ENCODE measurements at places on chromosomes 2 and 18. TPM values are rescaled to one million over a fixed set of nuclear protein-coding genes. Genes with fewer than 3 reads are reported as not detected.

DNA sequence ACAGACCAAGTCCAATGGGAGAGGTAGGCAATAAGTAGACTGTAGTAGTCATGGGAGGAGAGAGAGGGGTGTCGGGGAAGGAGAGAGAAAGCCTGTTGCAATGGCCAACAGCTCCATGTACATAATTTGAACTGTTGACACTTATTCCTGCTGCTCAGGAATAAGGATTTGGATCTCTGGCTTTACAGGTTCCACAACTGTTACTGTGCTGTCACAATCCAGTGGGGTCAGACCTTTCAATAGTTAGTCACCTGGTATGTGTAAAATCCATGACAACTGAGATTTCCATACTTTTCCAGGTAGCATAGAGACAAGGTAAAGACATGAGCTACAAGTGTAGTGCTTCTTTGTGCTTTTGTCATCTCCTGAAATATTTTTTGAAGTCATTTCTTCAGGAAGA, 47.5 kb upstream of the RIOK3 start:
- no peaks in the 10 kb centered on the region for H3K36me3 ChIP-seq
- DNase-seq, result no peak
- H3K27me3 ChIP-seq, result no peaks in the 10 kb centered on the region
- H3K4me3 ChIP-seq, result no peak overlapping the region

DNA sequence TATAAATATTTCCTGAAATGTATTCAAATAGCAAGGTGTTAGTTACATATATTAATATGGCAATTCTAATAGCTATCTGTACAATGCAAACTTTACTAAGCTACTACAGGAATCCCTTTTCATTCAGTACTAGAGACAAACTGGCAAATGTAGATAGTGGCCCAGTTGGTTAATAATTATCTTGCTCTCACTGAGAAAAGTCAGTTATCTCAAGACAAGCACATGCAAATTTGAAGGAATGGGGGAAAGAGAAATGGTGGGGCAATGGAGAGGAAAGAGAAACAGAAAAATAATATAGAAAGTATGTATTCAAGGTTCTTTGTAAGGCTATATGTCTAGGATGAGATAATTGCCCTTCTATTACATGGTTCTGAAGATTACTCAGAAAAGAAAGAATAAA, 280.0 kb downstream of the FIGN start:
- H3K27me3 ChIP-seq, result no peaks in the 10 kb centered on the region
- H3K4me1 ChIP-seq, result no peaks in the 10 kb centered on the region
- no peaks in the 10 kb centered on the region for H3K36me3 ChIP-seq
- H3K4me3 ChIP-seq, result no peak overlapping the region
- H3K27ac ChIP-seq, result no peak overlapping the region
- peak; percentile 4 for DNase-seq

DNA sequence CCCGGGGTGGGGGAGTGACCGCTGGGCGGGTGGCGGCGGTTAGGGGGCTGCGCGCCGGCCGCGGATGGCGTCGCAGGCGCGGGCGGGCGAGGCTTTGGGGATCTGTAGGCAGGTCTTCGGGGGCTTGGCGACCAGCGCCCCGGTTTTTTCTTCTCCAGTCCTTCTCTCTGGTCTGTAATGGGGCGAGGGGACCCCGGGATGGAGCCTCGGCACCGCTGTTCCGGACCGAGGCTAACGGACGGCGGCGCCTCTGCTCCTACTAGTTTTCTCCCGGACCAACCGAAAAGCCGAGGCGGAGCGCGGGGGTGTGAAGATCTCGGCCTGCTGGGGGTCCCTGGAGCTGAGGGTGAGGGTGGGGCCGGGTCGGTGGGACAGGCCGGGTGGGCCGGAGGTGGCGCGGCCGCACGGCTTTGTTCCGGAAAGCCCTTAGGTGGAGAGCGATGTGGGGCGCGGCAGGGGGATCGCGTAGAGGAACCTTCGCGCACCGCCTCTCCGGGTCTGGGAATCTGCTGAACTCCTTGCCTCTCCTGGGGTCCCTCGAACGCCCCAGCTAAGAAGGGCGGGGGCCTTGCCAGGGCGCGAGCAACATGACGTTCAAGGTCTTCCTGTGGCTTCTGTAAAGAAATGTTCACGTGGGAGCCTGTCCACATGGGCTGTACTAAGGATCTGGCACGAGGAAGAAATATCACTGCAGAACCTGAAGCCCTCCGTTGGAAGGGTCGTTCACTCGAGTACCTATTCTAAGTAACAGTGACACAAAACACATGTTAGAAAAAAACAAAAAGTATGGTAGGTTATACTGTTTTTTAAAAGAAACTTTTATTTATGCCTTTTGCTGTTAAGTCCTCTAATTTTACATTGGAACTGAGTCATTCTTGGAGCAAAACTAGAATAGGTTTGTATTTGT, 861 bp downstream of the SLC39A10 start:
- no peak for DNase-seq
- peak overlapping the region; percentile 96 for H3K27ac ChIP-seq

- H3K4me3 ChIP-seq, result no peak overlapping the region
- H3K4me1 ChIP-seq, result no peaks in the 10 kb centered on the region
- H3K27ac ChIP-seq, result no peak overlapping the region
- no peaks in the 10 kb centered on the region for H3K36me3 ChIP-seq
- no peaks in the 10 kb centered on the region for H3K27me3 ChIP-seq
Measured at GRCh38 chr18:66630831-66631230, 26.9 kb upstream of the CDH19 start.

DNA sequence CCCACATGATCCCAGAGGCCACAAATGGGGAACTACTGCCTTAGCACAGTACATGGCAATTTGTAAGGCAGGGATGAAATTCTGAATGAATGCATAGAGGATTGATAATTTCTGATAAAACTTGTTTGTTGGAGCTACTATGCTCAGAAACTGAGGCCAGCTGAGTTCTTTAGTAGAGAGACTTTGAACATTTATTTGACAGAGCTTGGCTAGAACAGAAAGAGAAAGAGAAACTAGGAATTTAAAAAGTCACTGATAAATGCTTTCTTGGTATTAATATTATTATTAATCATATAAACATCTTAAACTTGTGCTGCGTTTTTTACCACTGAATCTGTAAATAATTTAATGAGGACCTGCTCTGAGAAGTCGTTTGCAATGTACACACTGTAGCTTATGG, 923.7 kb upstream of the CNTNAP5 start:
- H3K27ac ChIP-seq, result no peak overlapping the region
- H3K4me3 ChIP-seq, result no peak overlapping the region
- no peak for DNase-seq
- H3K27me3 ChIP-seq, result no peaks in the 10 kb centered on the region

DNA sequence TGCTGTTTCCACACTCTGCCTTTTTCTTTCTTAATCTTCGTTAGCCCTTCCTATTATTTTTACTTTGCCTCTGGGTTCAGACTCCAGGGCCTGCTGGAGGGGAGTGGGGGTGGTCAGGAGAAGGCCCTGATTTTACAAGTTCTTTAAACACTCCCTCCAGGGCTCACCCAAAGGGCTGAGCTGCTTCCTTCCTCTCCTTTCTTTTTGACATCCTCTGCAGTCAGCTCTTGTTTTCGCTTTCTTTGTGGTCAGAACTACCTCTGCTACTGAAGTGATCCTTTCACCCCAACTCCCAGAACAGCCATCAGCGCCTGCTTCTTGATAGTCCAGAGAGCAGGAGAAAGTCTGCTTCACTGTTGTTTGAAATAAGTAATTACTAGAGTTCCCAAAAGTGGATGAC, 925.7 kb downstream of the EPHA4 start:
- DNase-seq, result no peak
- no peak overlapping the region for H3K4me3 ChIP-seq
- H3K27ac ChIP-seq, result no peak overlapping the region
- no peaks in the 10 kb centered on the region for H3K36me3 ChIP-seq
- peaks cover 3% of the 10 kb centered on the region for H3K4me1 ChIP-seq

DNA sequence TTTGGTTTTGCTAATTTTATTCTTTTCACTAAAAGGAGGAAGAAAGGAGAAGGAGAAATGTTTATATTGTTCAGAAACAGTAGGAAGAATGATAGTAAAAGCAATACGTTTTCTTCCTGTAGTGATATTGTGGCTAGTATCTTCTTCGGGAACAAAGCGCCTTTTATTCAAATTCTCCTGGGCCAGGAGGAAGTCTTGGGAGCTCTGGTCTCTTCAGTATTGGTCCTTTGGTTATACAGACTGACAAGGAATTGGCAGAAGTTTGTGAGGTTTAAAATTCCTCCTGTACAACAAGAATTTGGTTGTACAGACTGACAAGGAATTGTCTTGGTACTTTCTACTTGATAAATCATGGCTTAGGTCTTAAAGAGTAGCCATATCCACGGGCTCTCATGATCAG, 9.9 kb downstream of the GIGYF2 start:
- DNase-seq, result no peak
- no peak overlapping the region for H3K4me3 ChIP-seq
- H3K36me3 ChIP-seq, result peaks cover 2% of the 10 kb centered on the region

DNA sequence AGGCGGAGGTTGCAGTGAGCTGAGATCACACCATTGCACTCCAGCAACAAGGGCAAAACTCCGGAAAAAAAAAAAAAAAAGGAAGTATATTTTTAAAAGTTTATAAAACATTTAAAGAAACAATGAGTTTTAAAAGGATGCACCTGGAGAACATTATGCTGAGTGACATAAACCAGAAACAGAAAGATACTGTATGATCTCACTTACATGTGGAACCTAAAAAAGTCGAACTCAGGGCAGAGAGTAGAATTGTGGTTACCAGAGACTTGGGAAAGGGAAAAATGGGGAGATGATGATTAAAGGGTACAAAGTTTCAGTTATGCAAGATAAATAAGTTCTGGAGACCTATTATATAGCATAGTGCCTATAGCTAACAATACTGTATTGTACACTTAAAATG, 52.8 kb upstream of the RTN4 start:
- no peaks in the 10 kb centered on the region for H3K27me3 ChIP-seq
- H3K4me1 ChIP-seq, result no peaks in the 10 kb centered on the region
- no peak for DNase-seq
- H3K4me3 ChIP-seq, result no peak overlapping the region
- no peaks in the 10 kb centered on the region for H3K36me3 ChIP-seq
- H3K27ac ChIP-seq, result no peak overlapping the region

DNA sequence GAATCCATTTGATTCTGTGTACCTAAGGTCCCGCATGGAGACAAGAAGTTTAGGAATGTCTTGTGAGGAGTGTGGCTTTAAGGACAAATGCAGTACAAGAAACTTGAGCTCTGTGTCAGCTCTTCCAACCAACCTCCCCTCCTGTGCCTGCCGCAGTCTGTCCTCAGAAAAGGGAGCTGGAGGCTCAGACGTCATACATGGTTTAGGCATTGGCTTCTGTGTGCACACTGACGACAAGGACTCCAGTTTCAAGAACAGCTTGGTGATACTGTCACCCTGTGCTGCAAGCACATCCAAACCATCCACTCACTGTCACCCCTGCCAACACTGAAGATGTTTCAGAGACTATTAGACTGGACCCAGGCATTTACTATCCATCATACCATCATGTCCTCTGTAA, 470.4 kb downstream of the IRS1 start:
- no peak for DNase-seq
- no peaks in the 10 kb centered on the region for H3K36me3 ChIP-seq
- H3K27ac ChIP-seq, result no peak overlapping the region
- H3K27me3 ChIP-seq, result no peaks in the 10 kb centered on the region
- no peak overlapping the region for H3K4me3 ChIP-seq

DNA sequence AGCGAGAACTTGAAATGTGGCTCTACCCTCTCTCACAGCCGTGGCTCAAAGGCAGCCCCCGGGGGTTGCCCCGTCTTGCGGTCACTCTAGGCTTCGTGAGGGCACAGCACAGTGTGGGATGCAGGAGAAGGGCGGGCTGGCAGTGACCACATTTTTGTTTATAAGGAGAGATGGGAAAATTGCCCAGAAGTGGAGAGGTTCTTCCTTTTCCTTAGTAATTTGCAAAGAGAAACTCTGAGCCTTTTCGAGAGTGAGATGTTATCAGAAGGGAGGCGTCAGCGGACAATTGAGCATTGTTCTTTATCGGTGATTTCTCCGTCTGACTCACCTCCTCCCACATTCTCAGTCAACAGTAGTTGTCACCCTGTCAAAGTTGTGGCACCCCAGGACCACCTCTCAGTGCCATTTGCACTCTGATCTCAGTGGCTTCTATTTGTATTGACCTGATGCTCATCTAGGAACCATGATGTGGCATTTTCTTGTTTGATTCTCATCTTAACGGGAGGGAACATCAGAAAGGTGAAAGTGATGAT, 89.6 kb downstream of the ACAA2 start:
- no peaks in the 10 kb centered on the region for H3K36me3 ChIP-seq
- no peak overlapping the region for H3K4me3 ChIP-seq
- H3K27me3 ChIP-seq, result no peaks in the 10 kb centered on the region
- no peak overlapping the region for H3K27ac ChIP-seq
- peaks cover 5% of the 10 kb centered on the region for H3K4me1 ChIP-seq
- DNase-seq, result peak; percentile 43

- H3K27me3 ChIP-seq, result no peaks in the 10 kb centered on the region
- H3K36me3 ChIP-seq, result no peaks in the 10 kb centered on the region
- no peak overlapping the region for H3K4me3 ChIP-seq
- no peak overlapping the region for H3K27ac ChIP-seq
- no peaks in the 10 kb centered on the region for H3K4me1 ChIP-seq
- no peak for DNase-seq
Measured at GRCh38 chr2:22110244-22110651, 986.5 kb downstream of the TDRD15 start.

GRCh38 chr2:158656492-158657229, 138.5 kb upstream of the DAPL1 start:
- H3K4me3 ChIP-seq, result no peak overlapping the region
- H3K36me3 ChIP-seq, result no peaks in the 10 kb centered on the region
- no peak for DNase-seq
- H3K27ac ChIP-seq, result no peak overlapping the region

GRCh38 chr18:13796515-13796914, 27.4 kb upstream of the MC5R start:
- H3K4me1 ChIP-seq, result no peaks in the 10 kb centered on the region
- DNase-seq, result no peak
- H3K36me3 ChIP-seq, result no peaks in the 10 kb centered on the region
- no peak overlapping the region for H3K27ac ChIP-seq

Gene SULT1C4
- total RNA-seq, result not detected

Gene GAREM2
- total RNA-seq, result 0.85 TPM

Gene OSBPL6
- not detected for total RNA-seq

Gene RHOB
- total RNA-seq, result 4.5 TPM

Gene ATP6V1C2
- total RNA-seq, result not detected

Gene RPRM
- not detected for total RNA-seq

Gene SERPINB12
- not detected for total RNA-seq

Gene DNAH7
- 0.31 TPM for total RNA-seq

Gene PLGLB2
- not detected for total RNA-seq
